ENCODE measurements at places on chromosomes 7 and 10. TPM values are rescaled to one million over a fixed set of nuclear protein-coding genes. Genes with fewer than 3 reads are reported as not detected.
A peak's percentile ranks its signal among the peaks of the same experiment; 100 is the strongest.

DNA sequence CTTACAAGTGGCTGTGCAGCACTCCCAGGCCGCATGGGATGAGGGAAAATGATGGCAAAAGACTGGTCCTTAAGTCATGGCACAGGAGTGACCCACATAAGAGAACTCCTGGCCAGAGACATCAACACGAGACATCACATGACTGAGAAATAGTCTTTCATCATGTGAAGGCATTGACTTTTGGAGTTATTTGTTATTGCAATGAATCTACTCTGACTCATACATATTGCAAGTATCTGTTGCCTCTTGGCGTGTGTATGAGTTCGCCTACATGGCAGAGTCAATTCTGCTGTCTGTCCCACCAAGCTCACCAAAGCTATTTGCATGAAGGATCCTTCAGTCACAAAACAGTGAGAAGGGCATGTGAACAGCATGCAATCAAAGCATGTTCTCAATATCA, 59.7 kb upstream of the HABP2 start:
- H3K4me1 ChIP-seq: peaks cover 18% of the 10 kb centered on the region
- H3K4me3 ChIP-seq: no peak overlapping the region
- no peaks in the 10 kb centered on the region for H3K36me3 ChIP-seq
- H3K27ac ChIP-seq: no peak overlapping the region

GRCh38 chr7:134891262-134891695, 95.0 kb upstream of the AGBL3 start:
- peak overlapping the region; percentile 97 for H3K27ac ChIP-seq
- H3K27me3 ChIP-seq: no peaks in the 10 kb centered on the region
- no peaks in the 10 kb centered on the region for H3K36me3 ChIP-seq
- H3K4me1 ChIP-seq: peaks cover 19% of the 10 kb centered on the region

DNA sequence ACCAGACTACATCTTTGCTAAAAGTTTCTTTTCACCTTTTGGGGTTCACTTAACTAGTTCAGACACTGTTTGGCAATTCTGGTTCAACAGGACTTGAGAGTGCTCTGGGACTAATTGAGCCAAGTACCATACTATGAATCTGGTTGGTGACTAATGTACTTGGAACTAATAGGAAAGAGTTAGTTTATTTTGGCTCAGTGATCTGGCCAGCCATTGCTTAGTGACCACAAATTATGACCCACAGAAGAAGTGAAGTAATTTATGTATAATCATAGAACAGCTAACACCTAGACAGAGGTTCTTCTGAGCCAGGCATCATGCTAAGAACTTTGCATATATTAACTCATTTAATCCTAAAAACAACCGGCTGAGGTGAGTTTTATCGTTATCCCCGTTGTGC, 126.5 kb upstream of the JCAD start:
- no peaks in the 10 kb centered on the region for H3K36me3 ChIP-seq
- H3K27me3 ChIP-seq: no peaks in the 10 kb centered on the region
- H3K4me1 ChIP-seq: peaks cover 18% of the 10 kb centered on the region
- DNase-seq: no peak
- no peak overlapping the region for H3K4me3 ChIP-seq

DNA sequence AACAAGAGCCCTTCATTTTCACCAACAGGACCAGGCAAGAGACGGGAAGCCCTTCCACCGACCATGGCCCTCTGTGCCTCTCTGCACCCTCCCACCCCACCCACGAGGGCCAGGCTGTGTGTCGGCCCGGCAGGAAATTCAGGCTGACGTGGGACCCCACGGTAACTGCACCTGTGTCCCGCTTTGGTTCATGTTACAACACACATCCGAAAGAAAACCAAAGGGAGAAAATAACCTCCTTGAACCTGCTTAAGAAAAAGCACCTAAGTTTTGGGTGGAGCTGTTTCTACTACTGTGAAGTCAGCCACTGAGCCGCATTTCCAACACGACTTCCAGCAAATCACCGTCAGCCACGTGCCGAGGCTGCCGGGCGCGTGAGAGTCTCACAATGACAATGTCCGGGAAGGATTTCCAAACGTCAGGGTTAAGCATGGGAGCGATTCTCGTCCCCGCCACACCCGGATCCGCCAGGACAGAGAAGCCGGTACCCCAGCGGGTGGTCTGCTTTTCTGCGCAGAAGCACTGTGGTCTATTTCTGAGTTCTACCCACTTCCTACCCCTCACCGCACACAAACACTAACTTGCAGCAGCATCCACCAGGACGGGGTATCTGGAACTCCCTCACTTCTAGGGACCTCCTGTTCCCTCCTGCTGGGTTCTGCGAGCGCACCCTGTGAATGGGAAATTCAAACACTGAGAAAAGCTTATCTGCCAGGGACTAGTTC, 36.6 kb downstream of the AMZ1 start:
- H3K4me1 ChIP-seq: peaks cover 11% of the 10 kb centered on the region
- no peak overlapping the region for H3K4me3 ChIP-seq
- no peaks in the 10 kb centered on the region for H3K27me3 ChIP-seq
- peaks cover 69% of the 10 kb centered on the region for H3K36me3 ChIP-seq

DNA sequence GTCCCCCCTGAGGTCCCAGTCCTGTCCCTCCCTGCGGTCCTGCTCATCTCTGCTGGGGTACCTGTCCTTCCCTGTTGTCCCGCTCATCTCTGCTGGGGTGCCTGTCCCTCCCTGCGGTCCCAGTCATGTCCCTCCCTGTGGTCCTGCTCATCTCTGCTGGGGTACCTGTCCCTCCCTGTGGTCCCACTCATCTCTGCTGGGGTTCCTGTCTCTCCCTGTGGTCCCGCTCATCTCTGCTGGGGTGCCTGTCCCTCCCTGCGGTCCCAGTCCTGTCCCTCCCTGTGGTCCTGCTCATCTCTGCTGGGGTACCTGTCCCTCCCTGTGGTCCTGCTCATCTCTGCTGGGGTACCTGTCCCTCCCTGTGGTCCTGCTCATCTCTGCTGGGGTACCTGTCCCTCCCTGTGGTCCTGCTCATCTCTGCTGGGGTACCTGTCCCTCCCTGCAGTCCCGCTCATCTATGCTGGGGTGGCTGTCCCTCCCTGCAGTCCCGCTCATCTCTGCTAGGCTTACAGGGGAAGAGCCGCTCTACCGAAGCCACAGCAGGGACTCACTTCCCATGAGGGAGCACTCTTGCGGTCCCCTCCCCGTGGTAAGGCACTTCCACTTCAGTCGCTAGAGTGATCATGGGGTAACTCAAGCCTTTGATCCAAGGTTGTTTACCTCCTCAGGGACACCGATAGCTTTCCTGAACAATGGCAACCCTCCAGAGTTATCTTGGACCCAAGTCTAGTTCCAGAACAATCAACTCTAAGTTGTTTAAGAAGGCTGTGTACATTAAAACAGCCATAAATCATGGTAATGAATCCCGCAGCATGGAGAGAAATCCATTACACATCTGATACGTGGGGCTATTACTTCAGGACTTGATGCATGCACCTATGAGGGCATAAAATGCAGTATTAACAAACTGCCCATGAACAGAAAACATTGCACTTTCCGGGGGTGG, 46.8 kb upstream of the MNX1 start:
- peaks cover 2% of the 10 kb centered on the region for H3K27me3 ChIP-seq
- H3K36me3 ChIP-seq: no peaks in the 10 kb centered on the region
- no peak overlapping the region for H3K4me3 ChIP-seq
- peaks cover 4% of the 10 kb centered on the region for H3K4me1 ChIP-seq
- H3K27ac ChIP-seq: no peak overlapping the region

DNA sequence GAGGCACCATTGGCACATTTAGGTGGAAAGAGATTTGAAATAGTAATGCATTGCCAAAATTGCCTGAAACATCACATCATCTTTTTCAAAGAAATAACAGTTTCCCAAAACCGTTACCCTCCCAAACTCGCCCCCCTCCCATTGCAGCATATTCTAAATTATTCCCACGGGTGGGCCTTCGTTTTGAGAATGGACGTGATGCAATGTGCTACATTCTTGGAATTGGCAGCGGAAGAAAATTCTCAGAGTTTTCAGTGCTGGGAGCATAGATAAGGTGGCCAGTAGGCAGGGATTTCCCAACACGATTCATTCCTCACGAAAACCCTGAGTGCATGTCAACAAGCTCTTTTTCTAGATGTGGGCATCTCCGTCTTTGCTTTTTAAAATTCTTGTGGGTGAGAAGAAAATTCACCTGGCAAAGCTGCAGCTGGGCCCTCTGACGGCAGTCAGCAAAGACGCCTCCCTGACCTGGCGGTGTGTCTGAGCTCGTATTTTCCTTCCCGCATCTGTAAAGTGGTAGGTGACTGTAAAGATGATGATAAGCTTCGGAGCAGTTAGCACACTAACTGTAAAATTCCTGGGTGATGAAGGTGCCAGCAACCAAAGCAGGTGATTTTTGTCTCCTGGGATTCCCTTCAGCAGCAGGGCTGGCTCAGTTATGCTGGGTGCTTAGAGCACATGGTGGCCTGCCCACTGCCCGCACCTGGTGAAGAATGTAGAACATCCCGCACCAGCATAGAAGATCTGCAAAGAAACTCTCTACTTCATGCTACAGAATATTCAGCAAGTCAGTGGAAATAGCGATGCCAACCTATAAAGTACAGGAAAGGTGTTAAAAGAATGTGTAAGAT, 141.9 kb upstream of the KLF6 start:
- no peak overlapping the region for H3K4me3 ChIP-seq
- no peak for DNase-seq

- H3K36me3 ChIP-seq: peaks cover 2% of the 10 kb centered on the region
- H3K27ac ChIP-seq: no peak overlapping the region
- no peak for DNase-seq
- no peak overlapping the region for H3K4me3 ChIP-seq
- H3K4me1 ChIP-seq: peaks cover 4% of the 10 kb centered on the region
These were observed 298.1 kb downstream of the TCERG1L start for GRCh38 chr10:131013281-131013912.

GRCh38 chr7:9507290-9507689, 1073.9 kb downstream of the NXPH1 start:
- no peaks in the 10 kb centered on the region for H3K36me3 ChIP-seq
- H3K27me3 ChIP-seq: no peaks in the 10 kb centered on the region
- DNase-seq: peak; percentile 72
- H3K4me1 ChIP-seq: no peaks in the 10 kb centered on the region
- no peak overlapping the region for H3K4me3 ChIP-seq

- H3K27me3 ChIP-seq: no peaks in the 10 kb centered on the region
- DNase-seq: no peak
- H3K4me3 ChIP-seq: no peak overlapping the region
- no peak overlapping the region for H3K27ac ChIP-seq
- no peaks in the 10 kb centered on the region for H3K36me3 ChIP-seq
These were observed 38.2 kb downstream of the MDH2 start for GRCh38 chr7:76086070-76086469.

- no peak overlapping the region for H3K4me3 ChIP-seq
- peaks cover 12% of the 10 kb centered on the region for H3K27me3 ChIP-seq
- H3K4me1 ChIP-seq: peaks cover 13% of the 10 kb centered on the region
- H3K27ac ChIP-seq: no peak overlapping the region
- no peak for DNase-seq
- no peaks in the 10 kb centered on the region for H3K36me3 ChIP-seq
These were observed 2.6 kb upstream of the ATXN7L1 start for GRCh38 chr7:105878746-105879605.

- H3K27ac ChIP-seq: no peak overlapping the region
- no peaks in the 10 kb centered on the region for H3K4me1 ChIP-seq
- DNase-seq: no peak
These were observed 123.3 kb downstream of the TMEM26 start for GRCh38 chr10:61329854-61330253.

- no peak for DNase-seq
- H3K36me3 ChIP-seq: no peaks in the 10 kb centered on the region
- peaks cover 6% of the 10 kb centered on the region for H3K4me1 ChIP-seq
- H3K4me3 ChIP-seq: no peak overlapping the region
- no peak overlapping the region for H3K27ac ChIP-seq
These were observed 77.4 kb upstream of the C1GALT1 start for GRCh38 chr7:7104971-7105370.

GRCh38 chr10:26810435-26811026, 50.2 kb downstream of the ABI1 start:
- no peaks in the 10 kb centered on the region for H3K27me3 ChIP-seq
- no peaks in the 10 kb centered on the region for H3K36me3 ChIP-seq
- no peak overlapping the region for H3K4me3 ChIP-seq
- no peak for DNase-seq
- H3K27ac ChIP-seq: no peak overlapping the region
- H3K4me1 ChIP-seq: no peaks in the 10 kb centered on the region

- H3K4me1 ChIP-seq: peaks cover 3% of the 10 kb centered on the region
- H3K27me3 ChIP-seq: no peaks in the 10 kb centered on the region
- DNase-seq: no peak
These were observed 357.7 kb downstream of the PTPRN2 start for GRCh38 chr7:158229945-158230344.

- H3K27ac ChIP-seq: no peak overlapping the region
- no peaks in the 10 kb centered on the region for H3K4me1 ChIP-seq
- H3K36me3 ChIP-seq: no peaks in the 10 kb centered on the region
- peak; percentile 18 for DNase-seq
These were observed 119.9 kb upstream of the DKK1 start for GRCh38 chr10:52194191-52194590.

DNA sequence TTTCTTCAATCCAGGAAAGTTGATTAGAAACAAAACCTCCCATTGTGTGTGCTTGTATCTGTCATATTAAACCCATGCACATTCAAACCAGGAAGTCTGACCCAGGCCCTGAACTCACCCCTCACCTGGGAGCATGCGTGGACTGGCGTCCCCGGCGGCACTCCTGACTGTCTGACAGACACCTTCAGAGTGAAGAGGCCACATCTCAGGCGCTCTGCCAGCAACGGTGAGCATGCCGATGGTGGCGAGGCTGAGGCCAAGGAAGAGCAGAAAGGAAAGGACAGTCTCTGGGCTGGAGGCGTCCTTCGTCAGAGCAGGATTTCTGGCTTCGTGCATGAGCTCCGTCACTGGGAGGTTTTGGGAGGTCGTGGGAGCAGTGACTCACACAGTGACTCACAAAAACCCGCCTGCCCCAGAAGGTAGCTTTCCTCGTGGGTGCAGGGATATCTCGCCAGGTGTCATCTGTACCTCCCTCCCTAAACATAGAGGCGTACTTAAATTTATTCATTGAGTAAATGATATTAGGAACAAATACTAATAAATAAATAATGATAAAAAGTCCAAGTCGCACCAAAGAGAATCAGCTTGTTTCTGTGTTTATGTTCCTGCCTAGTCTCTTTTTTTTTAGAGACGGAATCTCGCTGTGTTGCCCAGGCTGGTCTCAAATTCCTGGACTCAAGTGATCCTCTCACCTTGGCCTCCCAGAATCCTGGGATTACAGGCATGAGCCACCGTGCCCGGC, 13.5 kb downstream of the IQCE start:
- DNase-seq: no peak
- no peak overlapping the region for H3K27ac ChIP-seq
- no peak overlapping the region for H3K4me3 ChIP-seq
- peaks cover 68% of the 10 kb centered on the region for H3K36me3 ChIP-seq
- no peaks in the 10 kb centered on the region for H3K27me3 ChIP-seq
- H3K4me1 ChIP-seq: peaks cover 7% of the 10 kb centered on the region

- DNase-seq: peak; percentile 22
- H3K4me1 ChIP-seq: no peaks in the 10 kb centered on the region
These were observed 371.6 kb downstream of the BBS9 start for GRCh38 chr7:33500703-33501701.

- H3K4me3 ChIP-seq: no peak overlapping the region
- no peaks in the 10 kb centered on the region for H3K27me3 ChIP-seq
- H3K36me3 ChIP-seq: no peaks in the 10 kb centered on the region
- H3K27ac ChIP-seq: no peak overlapping the region
These were observed 912.6 kb downstream of the GATA3 start for GRCh38 chr10:8967061-8967460.

GIMAP7 gene
- 3.3 TPM for total RNA-seq

PRKAR1B gene
- total RNA-seq: 53.1 TPM

PPP1R17 gene
- total RNA-seq: 1.8 TPM

PTPRZ1 gene
- total RNA-seq: 237 TPM

PIK3AP1 gene
- 8.7 TPM for total RNA-seq

SPDYE1 gene
- total RNA-seq: not detected

POLR3A gene
- total RNA-seq: 15.3 TPM

A1CF gene
- total RNA-seq: not detected

RADIL gene
- 4.8 TPM for total RNA-seq

PRF1 gene
- 0.44 TPM for total RNA-seq
